Neural progenitor cell (in vitro differentiated cells): ENCODE measurements at places on chromosomes 1 and 21. TPM values are rescaled to one million over a fixed set of nuclear protein-coding genes. Genes with fewer than 3 reads are reported as not detected.

The LDLRAD1 gene
- not detected in 2 replicates for total RNA-seq

The AGMAT gene
- total RNA-seq, result 0.84 and 0.86 TPM in 2 replicates

The SLC9C2 gene
- total RNA-seq, result not detected in 2 replicates

The PDIK1L gene
- 11.0 and 12.0 TPM in 2 replicates for total RNA-seq
